SJSA1 (cell line): ENCODE measurements at places on chromosomes 3 and 15. TPM values are rescaled to one million over a fixed set of nuclear protein-coding genes. Genes with fewer than 3 reads are reported as not detected.
A peak's percentile ranks its signal among the peaks of the same experiment; 100 is the strongest.

DNA sequence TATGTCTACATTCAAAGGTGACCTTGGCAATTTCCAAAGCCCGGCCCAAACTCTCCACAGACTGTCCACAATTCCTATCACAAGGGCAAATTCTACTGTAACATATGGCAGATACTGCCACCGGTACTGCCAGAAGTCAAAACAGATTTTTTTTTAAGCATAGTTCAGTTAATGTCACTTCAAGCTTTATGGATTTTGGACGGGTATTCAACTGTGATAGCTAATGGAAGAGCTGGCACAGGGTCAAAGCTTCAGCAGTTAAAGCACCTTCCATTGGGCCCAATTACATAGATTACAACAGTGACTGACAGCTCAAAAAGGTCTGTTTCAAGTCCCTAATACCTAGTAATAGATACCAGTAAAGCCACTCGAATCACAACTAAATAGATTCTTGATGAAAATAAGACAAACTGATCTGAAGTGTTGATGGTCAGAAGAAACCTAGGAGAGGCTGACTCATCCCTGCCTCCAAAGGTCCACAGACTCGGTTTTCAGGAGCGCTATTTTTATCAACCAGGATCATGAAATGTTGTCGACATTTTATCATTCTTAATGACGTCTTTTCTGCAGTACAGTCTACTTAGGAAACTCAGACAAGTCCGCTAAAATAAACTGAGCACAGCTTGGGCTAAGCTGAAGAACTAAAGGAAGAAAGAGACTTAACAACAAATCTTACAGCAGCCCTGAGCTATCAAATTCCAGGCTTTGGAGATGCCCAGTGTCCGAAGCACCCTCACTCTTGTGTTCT is 38.7 kb downstream of the ANXA2 start:
- DNase-seq = no peak

- no peak for DNase-seq
Observed at GRCh38 chr15:60822403-60822802, 343.5 kb upstream of the ICE2 start.

DNA sequence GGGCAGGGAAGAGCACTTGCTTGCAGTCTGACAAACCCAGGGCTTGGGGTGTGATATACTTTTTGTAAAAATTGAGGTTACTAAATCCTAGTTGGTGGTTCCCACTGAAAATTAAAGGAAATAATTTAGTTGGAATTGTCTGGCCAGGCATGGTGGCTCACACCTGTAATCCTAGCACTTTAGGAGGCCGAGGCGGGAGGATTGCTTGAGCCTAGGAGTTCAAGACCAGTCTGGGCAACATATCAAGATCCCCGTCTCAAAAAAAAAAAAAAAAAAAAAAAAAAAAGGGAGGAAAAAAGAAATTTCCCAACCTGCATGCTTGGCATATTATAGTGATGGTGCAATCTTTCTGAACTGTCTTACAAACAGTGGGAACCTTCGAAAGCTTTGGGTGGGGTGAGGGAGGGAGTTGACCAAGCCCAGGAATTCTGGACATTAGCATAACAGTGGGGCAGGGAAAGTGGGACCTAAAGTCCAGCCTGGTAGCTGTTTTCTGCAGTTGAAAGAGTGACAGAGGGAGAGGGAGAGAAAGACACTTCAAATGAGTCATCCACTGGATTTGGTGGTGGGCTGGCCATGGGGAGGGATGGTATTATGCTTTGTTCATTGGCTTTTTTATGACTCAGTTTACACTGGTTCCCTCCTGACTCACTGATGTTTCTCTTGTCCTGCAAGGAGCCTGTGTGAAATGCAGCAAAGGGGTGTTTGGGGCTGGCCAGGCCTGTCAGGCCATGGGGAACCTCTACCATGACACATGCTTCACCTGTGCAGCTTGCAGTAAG is 41.1 kb downstream of the LIMD1 start:
- peak; percentile 77 for DNase-seq

IMPG2 gene
- 0.05 and 0.09 TPM in 2 replicates for total RNA-seq

- DNase-seq = peak; percentile 60
Observed at GRCh38 chr15:81279621-81280485, 44.1 kb downstream of the STARD5 start.

GRCh38 chr15:70541511-70541910 is 221.8 kb downstream of the UACA start:
- no peak for DNase-seq

DNA sequence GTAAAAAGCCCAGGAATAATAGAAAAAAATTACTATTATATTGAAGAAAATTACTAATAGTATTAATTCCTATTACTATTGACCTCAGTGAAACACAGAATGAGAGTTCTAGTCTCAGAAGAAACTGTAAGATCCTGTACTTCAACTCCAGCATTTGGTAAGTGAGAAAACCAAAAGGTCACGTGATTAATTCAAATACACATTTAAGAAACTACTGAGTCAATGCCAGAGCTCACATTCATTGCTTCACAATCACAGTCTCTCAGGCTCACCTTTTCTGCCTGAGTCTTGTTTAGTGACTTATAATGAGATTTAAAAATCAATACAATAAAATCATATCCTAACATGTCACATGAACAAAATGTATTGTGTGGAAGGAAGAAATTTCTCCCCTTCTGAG is 556.1 kb downstream of the FGF12 start:
- no peak for DNase-seq

- no peak for DNase-seq
Observed at GRCh38 chr15:50030456-50030855, 88.6 kb downstream of the ATP8B4 start.

- peak; percentile 52 for DNase-seq
Observed at GRCh38 chr3:55885721-55886120, 398.6 kb upstream of the WNT5A start.

DNA sequence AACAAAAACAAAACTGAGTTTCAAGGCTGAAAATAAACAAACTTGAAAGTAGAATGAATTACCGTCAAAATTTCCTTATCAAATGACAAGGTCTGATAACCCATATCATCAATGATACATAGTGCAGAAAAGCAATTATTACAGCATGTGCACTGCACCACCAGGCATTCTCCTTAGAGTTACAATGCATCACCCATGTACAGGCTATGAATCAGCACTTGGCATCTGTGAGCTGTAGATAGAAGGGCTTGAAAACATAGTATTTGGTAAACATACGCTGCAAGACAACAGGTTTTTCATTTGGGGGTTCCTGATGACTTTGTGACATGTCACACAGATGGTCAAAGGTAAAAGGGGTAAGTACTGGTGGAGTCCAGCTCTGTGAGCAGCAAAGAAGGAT is 265.1 kb downstream of the CTNNB1 start:
- DNase-seq = no peak

FBXW12 gene
- not detected in 2 replicates for total RNA-seq

CAV3 gene
- total RNA-seq = not detected in 2 replicates

DNA sequence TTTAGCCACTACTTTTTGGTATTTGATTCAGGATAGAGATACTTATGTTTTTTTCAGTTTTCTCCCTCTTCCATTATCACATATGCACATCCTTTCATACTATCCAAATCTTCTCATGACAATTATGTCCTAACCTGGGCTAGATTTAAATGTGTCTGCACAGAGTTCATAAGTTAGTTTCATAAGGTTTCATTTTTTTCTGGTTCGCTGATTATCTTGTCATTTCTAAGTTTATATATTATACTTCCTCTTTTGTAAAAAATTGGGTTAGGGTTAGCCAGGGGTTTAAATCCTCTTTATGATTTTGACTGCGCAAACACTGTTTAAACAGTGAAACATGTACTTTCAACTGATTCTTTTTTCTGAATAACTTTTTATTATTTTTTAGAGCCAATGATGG is 148.6 kb downstream of the SST start:
- DNase-seq = no peak

GRCh38 chr3:188241072-188241471 is 87.1 kb downstream of the LPP start:
- DNase-seq = no peak

- DNase-seq = no peak
Observed at GRCh38 chr3:127789051-127789450, 33.3 kb downstream of the MGLL start.

MST1R gene
- not detected in 2 replicates for total RNA-seq

DNA sequence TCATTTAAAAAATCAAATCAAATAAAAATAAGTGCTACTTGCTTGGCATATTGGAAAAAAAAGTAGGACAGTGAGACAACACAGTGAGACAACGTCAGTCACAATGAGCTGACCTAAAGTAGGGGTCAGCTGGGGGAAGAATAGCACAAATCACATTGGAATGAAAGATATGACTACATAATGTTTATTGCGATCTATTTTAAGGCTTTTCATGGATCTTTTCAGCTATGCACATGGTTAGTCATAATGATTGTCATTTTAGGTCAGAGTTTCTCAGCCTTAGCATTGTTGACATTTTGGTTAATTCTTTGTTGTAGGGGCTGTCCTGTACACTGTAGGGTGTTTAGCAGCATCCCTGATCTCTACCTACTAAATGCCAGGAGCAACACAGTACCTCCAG is 44.5 kb downstream of the CMSS1 start:
- peak; percentile 48 for DNase-seq

DNA sequence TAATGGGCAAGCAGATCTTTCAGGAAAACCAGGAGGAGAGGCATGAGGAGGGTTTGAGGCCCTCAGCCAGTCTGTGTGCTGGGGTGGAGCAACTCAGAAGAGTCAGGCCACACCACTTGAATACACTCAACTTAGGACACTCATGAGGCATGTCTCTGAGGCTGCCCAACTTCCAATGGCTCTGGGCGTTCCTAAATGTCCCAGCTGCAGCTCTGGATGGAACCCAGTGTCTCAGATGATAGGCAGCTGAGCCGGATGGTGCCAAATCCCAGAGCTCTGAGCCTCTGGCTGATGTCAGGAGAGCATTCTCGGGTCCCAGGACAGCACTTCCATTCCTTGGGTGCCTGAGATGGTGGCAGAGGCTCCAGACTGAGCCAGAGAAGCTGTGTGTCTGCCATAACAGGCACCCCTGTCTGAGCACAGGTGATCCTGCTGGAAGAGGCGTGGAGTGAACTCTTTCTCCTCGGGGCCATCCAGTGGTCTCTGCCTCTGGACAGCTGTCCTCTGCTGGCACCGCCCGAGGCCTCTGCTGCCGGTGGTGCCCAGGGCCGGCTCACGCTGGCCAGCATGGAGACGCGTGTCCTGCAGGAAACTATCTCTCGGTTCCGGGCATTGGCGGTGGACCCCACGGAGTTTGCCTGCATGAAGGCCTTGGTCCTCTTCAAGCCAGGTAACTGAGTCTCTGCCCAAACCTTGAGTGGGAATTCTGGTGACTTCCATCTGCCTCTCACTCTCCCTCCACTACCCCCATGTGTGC is 2.8 kb downstream of the NR2E3 start:
- DNase-seq = no peak

DNA sequence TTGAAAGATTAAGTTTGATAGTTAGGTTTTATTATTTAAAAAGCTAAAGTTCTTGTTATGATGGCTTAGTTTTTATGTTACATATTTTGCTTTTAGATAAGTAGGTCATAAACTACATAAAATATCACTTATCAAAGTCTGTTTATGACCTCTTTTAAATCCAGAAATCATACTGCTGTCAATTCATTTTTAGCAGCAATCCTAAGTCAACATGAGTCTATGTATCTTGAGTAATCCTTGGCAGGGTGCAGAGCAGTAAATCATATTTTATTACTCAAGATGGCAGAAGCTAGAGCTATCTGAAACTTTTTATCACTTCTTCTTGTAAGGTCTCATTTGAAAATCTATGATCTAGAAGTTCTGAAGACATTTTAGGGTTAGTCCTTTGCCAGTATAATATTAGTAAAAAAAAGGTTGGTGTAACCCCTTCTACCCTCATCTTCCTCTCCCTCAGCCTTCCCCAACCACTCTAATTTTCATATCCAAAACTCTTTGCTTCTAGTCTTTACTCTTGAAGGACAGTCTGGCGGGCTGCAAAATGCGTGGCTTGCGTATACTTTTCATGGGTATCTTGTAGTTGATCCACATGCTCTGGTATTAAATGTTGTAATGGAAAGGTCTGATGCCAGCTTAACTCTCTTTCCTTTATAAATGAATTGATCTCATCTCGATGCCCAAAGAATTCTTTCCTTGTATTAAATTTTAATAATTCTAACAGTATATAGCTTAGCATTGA is 134.0 kb upstream of the THRB start:
- no peak for DNase-seq

DNA sequence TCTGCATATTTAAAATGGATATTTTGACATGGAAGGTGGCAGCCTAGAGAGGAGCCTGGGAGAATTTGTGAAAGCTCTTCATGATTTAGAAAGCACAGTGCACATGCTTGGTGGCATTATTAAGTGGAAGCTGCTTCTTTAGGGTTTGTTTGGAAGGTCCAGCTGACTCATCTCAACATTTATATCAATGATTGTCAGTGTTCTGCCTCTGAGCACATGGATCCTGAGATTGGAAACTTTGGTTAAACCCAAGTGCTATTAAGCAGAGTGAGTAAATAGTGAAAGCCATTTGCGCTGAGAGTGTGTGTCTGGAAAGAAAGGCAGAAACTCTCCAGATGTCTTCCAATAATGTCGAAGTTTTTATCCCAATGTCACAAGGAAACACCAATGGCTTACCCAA is 7.4 kb downstream of the NOX5 start:
- no peak for DNase-seq

GRCh38 chr15:76843269-76843668 is 61.9 kb downstream of the SCAPER start:
- DNase-seq = no peak

GRCh38 chr3:31943041-31943440 is 38.0 kb downstream of the OSBPL10 start:
- no peak for DNase-seq

GRCh38 chr15:65077981-65078352 is 1.4 kb downstream of the KBTBD13 start:
- DNase-seq = no peak
